Pancreas (tissue), 10 donors: ENCODE measurements at places on chromosomes 4 and X.

- no peaks in the 10 kb centered on the region for H3K36me3 ChIP-seq
- DNase-seq = no peak
- no peak overlapping the region for H3K4me3 ChIP-seq
- H3K27me3 ChIP-seq = peaks cover 68% of the 10 kb centered on the region
- H3K27ac ChIP-seq = no peak overlapping the region
- no peaks in the 10 kb centered on the region for H3K4me1 ChIP-seq
Measured at GRCh38 chrX:100408713-100409609, 1.1 kb downstream of the PCDH19 start.

GRCh38 chr4:48985602-48985975 is 486 bp upstream of the CWH43 start:
- peaks cover 11% of the 10 kb centered on the region for H3K27me3 ChIP-seq
- no peaks in the 10 kb centered on the region for H3K4me1 ChIP-seq
- DNase-seq = no peak
- no peak overlapping the region for H3K4me3 ChIP-seq
- H3K36me3 ChIP-seq = no peaks in the 10 kb centered on the region

DNA sequence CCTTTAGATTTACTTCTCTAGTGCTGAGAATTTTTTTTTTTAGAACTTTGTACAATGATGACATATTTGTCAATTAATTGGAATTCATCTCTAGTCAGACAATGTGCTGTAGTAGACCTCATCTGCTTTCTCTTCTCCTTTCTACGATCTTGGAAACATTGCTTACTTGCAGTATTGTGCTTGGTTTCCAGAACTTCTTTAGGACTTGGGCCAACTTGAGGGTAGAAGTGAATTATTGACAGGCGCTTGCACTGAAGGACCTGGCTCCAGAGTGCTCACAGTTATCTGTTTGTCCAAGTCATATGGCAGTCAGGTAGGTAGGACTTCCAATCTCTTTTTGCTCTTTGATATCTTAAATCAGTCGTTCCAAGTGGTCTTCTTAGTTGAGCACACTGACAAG is 39.6 kb downstream of the FNIP2 start:
- no peak for DNase-seq
- H3K4me3 ChIP-seq = no peak overlapping the region
- no peaks in the 10 kb centered on the region for H3K36me3 ChIP-seq
- peaks cover 49% of the 10 kb centered on the region for H3K4me1 ChIP-seq
- no peak overlapping the region for H3K27ac ChIP-seq
- no peaks in the 10 kb centered on the region for H3K27me3 ChIP-seq

- no peaks in the 10 kb centered on the region for H3K36me3 ChIP-seq
- H3K4me1 ChIP-seq = no peaks in the 10 kb centered on the region
- DNase-seq = no peak
- H3K27me3 ChIP-seq = no peaks in the 10 kb centered on the region
Measured at GRCh38 chr4:13483136-13483767, 888 bp downstream of the RAB28 start.

DNA sequence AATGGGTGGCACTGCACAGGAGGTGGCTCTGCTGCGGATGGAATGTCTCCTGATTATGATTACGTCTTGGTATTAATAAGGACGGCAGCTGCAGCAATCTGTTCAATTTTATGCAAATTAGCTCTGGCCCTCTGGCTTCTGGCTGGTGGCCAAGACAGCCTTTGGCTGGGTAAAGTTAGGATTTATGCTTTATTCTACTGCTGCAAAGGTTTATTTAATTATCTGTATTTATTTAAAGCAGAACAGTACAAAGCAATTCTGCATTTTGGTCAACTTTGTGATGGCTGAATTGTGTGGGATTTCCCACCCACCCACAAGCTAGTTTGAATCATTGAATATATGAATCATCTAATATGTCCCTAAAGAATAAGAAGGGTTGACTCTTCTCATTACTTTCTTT is 745.6 kb upstream of the FAM241A start:
- no peak overlapping the region for H3K27ac ChIP-seq
- H3K4me3 ChIP-seq = no peak overlapping the region
- no peaks in the 10 kb centered on the region for H3K27me3 ChIP-seq
- H3K4me1 ChIP-seq = no peaks in the 10 kb centered on the region
- H3K36me3 ChIP-seq = no peaks in the 10 kb centered on the region

DNA sequence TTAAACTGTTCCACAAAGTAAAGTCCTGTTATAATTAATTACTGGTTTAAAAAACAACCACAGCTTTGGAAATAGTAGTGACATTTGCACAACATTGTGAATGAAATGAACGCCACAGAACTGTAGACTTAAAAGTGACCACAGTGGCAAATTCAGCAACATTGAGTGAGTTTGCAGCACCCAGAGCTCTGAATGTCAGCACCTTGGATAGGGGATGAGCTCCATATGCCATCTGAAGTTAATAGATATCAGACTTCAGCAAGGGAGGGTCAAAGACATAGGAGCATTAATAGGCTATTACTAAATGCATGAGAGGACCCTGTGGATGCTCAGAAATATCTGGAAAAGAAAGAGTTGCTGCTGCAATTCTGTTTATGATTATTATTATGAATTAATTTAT is 55.3 kb upstream of the KCNIP4 start:
- no peaks in the 10 kb centered on the region for H3K27me3 ChIP-seq
- no peaks in the 10 kb centered on the region for H3K4me1 ChIP-seq
- H3K36me3 ChIP-seq = no peaks in the 10 kb centered on the region
- no peak overlapping the region for H3K4me3 ChIP-seq

DNA sequence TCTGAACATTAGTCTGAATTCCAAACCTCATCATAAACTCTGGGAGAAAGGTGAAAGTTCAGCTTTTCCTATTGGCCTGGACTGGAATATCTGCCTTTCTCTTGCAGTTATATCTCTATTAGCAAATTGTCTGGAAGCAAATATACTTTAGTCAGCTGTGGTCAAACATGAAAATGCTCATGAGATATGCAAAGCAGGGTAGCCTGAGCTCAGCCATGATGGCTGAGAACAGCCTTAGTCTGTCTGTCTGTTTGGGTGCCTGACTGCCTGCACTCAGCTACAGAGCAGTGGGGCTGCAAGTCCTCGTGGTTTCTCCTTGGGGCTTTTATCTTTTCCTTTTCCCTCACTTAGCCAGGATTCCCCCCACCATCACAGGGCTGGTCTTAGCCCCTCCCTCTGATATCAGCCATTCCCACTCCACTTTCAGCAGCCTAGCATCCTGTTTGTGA is 19.5 kb upstream of the PGRMC2 start:
- peak overlapping the region; percentile 50 for H3K27ac ChIP-seq
- DNase-seq = no peak
- no peaks in the 10 kb centered on the region for H3K36me3 ChIP-seq
- H3K4me1 ChIP-seq = peaks cover 35% of the 10 kb centered on the region

DNA sequence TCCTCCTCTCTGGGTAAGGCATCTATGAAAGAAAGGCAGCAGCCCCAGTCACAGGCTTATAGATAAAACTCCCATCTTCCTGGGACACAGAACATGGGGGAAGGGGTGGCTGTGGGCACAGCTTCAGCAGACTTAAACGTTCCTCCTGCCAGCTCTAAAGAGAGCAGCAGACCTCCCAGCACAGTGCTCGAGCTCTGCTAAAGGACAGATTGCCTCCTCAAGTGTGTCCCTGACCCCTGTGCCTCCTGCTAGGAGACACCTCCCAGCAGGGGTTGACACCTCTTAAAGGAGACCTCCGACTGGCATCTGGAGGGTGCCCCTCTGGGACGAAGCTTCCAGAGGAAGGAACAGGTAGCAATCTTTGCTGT is 89.9 kb downstream of the EFHC2 start:
- no peak overlapping the region for H3K4me3 ChIP-seq
- H3K27me3 ChIP-seq = no peaks in the 10 kb centered on the region
- H3K4me1 ChIP-seq = no peaks in the 10 kb centered on the region

DNA sequence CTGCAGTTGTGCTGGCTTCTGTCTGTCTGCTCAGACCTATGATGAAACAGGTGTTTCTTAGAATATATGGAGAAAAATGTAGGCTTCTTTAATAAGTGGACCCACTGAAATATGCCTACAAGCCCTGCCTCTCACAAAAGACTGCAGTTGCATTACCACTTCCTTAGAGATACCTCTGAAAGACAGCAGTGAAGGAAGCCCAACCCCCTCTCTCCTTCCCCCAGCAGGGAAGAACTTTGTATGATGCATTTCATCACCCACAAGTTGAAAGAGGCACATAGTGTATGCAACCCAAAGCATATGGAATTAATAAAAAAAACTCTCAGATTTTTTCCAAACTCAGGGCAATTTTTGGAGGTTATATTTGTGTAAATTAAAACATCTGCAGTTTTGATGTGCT is 916.7 kb downstream of the TECRL start:
- no peaks in the 10 kb centered on the region for H3K36me3 ChIP-seq
- H3K4me1 ChIP-seq = no peaks in the 10 kb centered on the region
- no peaks in the 10 kb centered on the region for H3K27me3 ChIP-seq

GRCh38 chrX:136619899-136620505 is 28.0 kb upstream of the CD40LG start:
- no peak for DNase-seq
- no peak overlapping the region for H3K27ac ChIP-seq
- H3K27me3 ChIP-seq = peaks cover 6% of the 10 kb centered on the region
- H3K36me3 ChIP-seq = no peaks in the 10 kb centered on the region
- no peak overlapping the region for H3K4me3 ChIP-seq

- peaks cover 4% of the 10 kb centered on the region for H3K27me3 ChIP-seq
- no peaks in the 10 kb centered on the region for H3K4me1 ChIP-seq
- H3K36me3 ChIP-seq = no peaks in the 10 kb centered on the region
- no peak overlapping the region for H3K4me3 ChIP-seq
Measured at GRCh38 chrX:151723156-151723760, 7.4 kb downstream of the FATE1 start.

- H3K36me3 ChIP-seq = no peaks in the 10 kb centered on the region
- no peaks in the 10 kb centered on the region for H3K4me1 ChIP-seq
- H3K27me3 ChIP-seq = no peaks in the 10 kb centered on the region
- H3K4me3 ChIP-seq = no peak overlapping the region
Measured at GRCh38 chrX:70044541-70045245, 5.0 kb downstream of the AWAT2 start.
